ENCODE measurements at places on chromosomes 3 and 15.

- DNase-seq = no peak
These were observed 97.7 kb downstream of the PLCL2 start for GRCh38 chr3:16982460-16982859.

- DNase-seq = no peak
These were observed 38.2 kb downstream of the MRPL46 start for GRCh38 chr15:88428805-88429605.

- no peak for DNase-seq
These were observed 683.0 kb downstream of the TBL1XR1 start for GRCh38 chr3:176514297-176514696.

- no peak for DNase-seq
These were observed 103.8 kb downstream of the CHCHD6 start for GRCh38 chr3:126807795-126808194.

GRCh38 chr3:113136071-113136470 lies 75.3 kb upstream of the BOC start:
- DNase-seq = no peak

GRCh38 chr3:24129549-24129948 lies 184.5 kb downstream of the NR1D2 start:
- no peak for DNase-seq

DNA sequence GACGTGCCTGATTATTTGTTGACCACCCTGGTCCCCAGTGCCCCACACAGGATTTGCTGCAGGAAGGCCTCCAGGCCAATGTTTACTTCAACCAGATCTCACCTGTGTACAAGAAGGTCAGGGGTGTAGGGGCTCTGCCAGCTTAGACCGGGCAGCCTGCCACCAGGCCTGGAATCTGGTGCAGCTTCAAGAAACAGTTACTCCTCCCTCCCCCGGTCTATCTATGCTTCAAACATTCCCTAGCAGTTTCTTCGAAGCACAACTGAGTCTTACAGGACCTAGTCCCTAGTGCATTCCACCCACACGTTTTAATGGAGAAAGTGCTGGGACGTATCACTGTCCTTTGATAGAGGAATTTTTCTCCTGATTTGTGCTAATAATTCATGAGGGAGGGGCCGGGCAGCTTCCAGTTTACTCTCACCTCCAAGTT lies 8.0 kb downstream of the SH3BP5 start:
- DNase-seq = no peak

- DNase-seq = no peak
These were observed 144.6 kb downstream of the VGLL4 start for GRCh38 chr3:11499144-11499543.

- no peak for DNase-seq
These were observed 307.7 kb downstream of the TUSC7 start for GRCh38 chr3:117017135-117017894.

DNA sequence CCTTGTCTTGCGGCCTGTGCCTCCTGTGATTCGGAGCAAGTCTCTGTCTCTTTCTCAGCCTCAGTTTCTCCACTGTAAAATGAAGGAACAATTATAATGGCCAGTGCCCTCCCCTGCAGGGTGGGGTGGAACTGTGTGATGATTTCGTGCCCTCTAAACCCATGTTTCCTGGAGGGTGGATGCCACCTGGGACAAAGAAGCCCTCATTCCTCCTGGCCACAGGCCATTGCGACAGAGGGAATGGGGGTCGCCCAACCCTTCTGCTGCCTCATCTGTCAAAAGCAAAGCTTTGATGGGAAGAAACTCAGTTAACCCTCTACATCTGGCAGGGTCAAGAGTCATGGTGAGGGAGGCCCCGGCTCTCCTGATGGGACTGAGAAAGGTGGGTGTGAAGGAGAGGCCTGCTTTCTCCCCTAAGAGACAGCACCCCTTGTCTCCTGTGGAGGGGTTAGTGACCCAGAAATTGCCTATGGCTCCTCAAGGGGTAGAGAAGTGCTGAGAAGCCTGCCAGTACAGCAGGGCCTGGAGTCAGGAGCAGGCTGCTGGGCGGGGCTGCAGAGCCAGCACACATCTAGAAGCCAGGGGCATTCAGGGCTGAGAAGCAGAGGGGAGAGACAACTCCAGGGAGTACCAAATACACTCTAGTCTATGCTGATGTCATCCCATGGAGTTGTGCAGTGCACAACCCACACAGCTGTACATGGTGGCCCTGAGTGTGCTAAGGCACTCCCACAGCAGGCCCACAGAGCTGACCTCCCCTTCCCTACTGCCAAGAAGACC lies 61.0 kb downstream of the PLXNA1 start:
- DNase-seq = no peak

- no peak for DNase-seq
These were observed 20.2 kb downstream of the LSAMP start for GRCh38 chr3:116425126-116425525.

- no peak for DNase-seq
These were observed 916 bp downstream of the IDH3A start for GRCh38 chr15:78149805-78150751.

GRCh38 chr3:108292905-108293328 lies 3.4 kb upstream of the HHLA2 start:
- DNase-seq = no peak

DNA sequence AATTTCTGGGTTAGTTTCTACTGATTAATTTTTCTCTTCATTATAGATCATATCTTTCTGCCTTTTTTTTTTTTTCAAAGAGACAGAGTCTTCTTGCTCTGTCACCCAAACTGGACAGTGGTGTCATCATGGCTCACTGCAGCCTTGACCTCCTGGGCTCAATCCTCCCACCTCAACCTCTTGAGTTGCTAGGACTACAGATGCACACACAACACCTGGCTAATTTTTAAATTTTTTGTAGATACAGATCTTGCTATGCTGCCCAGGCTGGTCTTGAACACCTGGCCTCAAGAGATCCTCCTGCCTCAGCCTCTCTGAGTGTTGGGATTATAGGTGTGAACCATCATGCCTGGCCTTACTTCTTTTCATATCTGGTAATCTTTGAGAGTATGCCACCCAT lies 73.3 kb upstream of the SLCO2A1 start:
- no peak for DNase-seq

DNA sequence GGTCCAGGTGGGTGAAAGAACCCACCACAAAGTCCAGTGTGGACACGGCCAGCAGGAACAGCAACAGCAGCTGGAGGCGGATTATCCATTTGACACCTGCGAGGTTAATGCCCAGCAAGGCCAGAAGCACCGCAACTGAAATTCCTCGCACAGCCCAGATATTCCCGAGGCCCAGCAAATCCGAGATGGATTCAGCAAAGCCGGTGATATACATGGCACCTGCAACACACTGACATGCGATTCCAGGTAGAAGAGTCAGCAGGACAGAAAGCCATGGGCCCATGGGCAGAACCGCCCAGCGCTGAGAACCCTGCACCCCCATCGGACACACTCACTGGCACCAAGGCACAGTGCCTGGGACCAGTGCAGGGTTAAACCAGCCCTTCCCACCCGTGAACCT lies 34.8 kb downstream of the SLC12A8 start:
- no peak for DNase-seq

DNA sequence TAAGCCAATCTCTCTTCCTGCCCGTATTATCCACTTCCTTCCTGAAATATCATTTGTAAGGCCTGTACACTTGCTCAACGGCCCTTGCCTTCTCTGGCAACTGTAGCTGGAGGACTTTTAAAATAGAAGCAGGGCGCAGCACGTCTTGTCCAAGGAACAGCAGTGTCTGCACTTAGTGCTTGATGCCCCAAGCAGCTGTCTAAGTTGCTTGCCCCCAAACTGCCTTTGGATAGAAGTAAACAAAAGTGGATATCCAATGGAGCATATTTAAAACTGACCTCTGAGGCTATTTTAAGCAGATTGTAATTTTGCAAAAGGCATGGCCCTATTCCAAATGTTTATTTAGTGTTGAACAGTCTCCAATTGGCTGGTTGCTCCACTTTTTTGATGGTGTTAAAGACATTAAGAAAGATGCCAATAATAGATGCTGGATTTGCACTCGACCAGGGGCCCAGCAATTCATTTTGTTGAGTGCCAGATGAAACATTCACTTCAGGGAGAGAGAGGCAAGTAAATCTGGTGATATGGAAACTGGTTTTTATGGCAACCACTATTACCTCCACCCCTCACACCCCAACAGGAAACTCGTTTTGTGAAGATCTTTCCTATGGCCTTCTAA lies 526.8 kb upstream of the TBL1XR1 start:
- DNase-seq = no peak

GRCh38 chr3:67384760-67385397 lies 269.5 kb downstream of the SUCLG2 start:
- DNase-seq = no peak

GRCh38 chr3:52879581-52879980 lies 17.8 kb downstream of the STIMATE start:
- no peak for DNase-seq

DNA sequence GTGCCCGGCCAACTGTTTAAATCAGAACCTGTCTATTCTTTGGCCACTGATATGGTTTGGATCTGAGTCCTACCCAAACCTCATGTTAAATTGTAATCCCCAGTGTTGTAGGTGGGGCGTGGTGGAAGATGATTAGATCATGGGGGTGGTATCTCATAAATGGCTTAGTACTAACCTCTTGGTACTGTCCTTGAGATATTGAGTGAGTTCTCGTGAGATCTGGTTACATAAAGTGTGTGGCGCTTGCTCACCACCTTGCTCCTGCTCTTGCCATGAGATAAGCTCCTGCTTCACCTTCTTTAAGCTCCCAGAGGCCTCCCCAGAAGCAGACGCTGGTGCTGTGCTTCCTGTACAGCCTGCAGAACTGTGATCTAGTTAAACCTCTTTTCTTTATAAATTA lies 42.4 kb downstream of the REC114 start:
- DNase-seq = no peak

DNA sequence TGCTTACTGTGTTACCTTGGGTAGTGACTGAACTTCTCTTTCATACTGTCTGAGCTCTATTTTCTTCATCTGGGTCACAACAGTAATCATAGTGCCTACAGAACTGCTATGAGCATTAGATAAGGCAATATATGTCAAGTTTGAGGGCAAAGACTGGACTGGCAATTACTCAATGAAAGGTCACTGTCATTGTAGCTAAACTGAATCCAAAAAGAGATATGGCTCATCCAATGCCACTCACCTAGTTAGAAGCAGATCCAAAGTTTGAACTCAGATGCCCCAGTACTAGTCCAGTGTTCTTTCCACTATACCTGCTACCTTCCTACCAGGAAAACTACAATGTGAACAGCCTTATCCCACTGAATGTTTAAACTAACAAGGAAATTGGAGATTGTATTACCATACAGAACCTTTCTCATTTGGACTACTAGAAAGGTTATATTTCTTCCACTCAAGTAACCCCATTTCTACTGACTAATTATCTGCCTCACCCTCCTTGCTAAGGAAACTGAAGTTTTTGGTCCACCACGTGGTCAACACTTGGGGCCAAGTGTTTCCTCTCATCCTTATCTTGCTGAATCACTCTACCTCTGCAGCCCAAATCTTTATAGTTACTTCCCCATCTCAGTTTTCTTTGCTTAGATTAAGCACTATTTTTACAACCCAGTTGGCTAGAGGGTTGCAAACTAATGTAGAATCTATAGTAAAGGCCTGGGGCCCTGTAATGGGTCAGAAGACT lies 202.3 kb upstream of the LPP start:
- DNase-seq = no peak

DNA sequence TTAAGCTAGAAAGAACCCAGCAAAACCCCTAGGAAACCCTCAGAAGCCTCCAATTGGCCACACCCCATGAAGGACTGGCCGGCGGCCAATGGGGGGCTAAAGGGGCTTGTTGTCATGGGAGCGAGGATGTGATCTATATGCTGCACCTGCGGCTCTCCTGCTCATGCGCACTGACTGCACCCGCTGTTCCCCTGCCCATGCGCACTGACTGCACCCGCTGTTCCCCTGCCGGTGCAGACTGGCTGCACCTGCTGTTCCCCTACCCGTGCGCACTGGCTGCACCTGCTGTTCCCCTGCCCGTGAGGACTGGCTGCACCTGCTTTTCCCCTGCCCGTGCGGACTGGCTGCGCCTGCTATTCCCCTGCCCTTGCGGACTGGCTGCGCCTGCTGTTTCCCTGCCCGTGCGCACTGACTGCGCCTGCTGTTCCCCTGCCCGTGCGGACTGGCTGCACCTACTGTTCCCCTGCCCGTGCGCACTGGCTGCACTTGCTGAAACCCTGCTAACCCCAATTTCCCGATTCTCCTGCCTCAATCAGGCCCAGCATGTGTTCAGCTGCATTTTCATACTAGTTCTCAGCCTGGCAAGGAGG lies 16.8 kb upstream of the MCCC1 start:
- no peak for DNase-seq

DNA sequence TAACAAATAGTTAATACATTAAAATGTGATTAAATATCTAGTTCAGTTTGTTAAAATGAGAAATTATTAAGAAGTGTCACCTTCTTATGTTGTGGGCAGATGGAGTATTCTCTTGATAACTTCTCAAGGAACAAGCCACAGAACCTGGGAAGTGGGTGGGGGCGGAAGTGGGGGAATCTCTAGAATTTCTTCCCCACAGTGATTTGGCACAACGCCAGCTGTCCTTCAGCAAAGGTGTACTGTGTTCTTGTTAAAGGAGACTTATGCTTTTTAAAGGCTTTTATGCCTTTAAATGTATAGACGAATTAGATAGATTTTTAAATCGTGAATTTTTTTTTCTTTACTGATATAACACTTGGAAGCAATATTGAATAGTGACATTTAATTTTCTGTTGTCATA lies 42.4 kb downstream of the SEC22A start:
- no peak for DNase-seq

GRCh38 chr3:132879656-132880055 lies 157.4 kb upstream of the NPHP3 start:
- DNase-seq = no peak

DNA sequence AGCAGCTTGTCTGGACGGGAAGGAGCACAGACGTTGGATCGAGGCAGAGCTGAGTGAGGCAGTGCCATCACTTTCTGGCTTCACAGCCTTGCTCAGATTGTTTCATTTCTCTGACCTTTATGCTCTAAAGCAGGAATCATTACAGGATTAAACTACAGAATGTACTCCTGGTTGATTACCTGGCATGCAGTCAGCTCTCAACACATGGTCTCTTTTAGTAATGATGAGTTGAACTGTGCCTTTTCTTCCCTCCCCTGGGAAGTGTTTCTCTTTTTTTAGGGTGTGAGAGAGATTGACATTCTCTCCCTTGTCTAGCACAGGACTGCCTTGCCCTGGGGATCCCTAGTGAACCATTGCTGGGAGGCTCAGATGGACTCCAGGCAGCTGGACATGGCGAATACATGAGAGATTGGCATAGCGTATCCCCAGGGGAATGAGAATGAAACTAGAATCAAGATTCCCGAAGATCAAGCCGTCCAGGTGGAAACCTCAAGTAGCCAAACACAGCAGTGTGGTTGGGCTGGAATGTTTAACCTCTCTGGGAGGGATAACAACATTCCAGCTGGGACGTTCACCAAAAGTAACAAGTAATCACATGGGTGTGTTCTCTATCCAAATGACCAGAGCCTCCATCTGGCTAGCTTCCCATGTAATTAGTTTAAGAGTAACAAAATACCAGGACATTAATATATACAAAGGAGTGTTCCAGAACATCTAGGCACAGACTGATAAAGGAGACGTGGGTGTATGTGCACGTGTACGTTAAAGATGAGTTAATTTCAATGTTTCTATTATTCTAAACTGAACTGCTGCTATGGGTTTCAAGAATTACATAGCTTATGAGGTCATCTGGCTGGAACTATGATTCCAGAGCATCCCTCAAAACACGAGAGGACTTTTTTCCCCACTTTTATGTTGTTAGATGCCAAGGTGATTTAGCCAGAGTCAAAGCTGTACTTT lies 118.6 kb upstream of the NR2E3 start:
- DNase-seq = no peak

- no peak for DNase-seq
These were observed 14.9 kb upstream of the CFAP20DC start for GRCh38 chr3:59064728-59065127.

- DNase-seq = no peak
These were observed 82.9 kb downstream of the TOP2B start for GRCh38 chr3:25581823-25582222.
